Glomerular endothelial cell (primary cell): ENCODE measurements at places on chromosomes 2 and 18.
A peak's percentile ranks its signal among the peaks of the same experiment; 100 is the strongest.

- no peak for DNase-seq
These were observed 9.6 kb downstream of the ICA1L start for GRCh38 chr2:202861987-202862386.

GRCh38 chr2:137938204-137938603 lies 26.1 kb upstream of the HNMT start:
- no peak for DNase-seq

DNA sequence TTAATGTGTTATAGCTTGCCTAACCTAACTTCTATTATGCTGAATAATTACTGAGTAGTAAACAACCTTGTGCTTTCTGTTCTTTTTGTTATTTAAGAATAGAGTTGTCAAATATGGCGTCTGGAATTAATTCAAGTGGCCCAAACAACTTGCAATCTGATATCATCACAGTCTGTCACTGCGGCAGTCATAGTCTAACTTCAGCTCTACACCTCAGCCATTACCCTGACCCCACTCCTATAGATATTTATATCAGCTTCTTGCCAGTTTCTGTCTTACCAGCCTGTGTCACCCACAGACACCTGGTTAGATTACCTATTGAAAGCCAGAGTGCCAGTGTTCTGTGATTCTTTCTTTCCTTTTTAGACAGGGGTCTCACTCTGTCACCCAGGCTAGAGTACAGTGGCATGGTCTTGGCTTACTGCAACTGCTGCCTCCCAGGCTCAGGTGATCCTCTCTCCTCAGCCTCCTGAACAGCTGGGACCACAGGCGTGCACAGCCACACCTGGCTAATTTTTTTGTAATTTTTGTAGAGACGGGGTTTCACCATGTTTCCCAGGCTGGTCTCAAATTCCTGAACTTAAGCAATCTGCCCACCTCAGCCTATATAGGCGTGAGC lies 14.1 kb upstream of the KLHL41 start:
- DNase-seq: no peak

DNA sequence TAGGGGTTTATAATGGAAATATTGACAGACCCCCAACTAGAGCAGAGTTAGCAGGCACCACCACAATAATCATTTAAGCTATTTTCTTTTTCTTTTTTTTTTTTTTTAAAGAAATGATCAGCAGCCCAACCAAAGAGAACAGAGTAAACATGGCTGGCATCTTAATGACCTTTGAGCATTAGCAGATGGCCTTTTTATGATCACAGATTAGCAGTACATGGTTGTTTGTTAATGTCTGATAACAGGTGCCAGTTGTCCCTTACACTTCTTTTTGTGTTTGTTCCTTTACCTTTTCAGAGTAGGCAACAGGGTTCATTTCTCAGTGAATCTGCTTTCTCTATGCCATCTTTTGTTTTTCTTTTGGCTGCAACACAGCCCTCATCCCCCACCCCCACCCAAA lies 747.0 kb downstream of the BCL11A start:
- DNase-seq: no peak

DNA sequence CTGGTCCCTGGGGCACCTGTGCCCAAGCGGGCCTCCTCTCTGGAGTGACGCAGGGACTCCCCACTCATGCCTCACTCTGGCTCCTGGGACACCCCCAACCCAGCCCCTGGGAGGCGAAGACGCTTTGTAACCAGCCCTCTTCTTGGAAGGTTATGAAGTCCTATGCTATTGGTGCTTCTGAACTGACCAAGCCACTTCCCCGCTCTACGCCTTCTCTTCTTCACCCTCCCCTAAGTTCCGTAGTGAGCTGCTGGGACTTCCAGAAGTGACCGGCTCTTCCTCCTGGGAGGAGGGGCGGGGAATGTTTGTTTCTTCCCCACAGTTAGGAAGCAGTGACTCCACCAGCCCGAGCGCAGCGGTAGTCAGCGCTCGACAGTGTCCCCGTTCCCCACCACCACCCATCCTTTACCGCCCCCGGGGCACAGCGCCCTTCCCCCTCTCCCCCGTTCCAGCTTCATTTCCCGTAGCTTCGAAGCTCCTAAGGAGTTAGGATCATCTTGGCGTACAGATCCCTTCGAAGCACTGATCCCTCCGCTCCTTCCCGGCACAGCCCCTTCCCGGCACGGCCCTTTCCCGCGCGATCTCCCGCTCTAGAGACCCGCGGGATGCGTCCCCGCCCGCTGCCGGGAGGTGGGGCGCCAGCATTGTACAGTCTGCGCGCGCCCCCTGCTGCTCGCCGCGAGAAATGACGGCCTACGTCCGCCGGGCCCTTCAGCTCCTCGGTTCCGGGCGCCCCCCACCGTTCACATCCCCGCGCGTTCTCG lies 25.3 kb upstream of the NOTO start:
- peak; percentile 29 for DNase-seq

DNA sequence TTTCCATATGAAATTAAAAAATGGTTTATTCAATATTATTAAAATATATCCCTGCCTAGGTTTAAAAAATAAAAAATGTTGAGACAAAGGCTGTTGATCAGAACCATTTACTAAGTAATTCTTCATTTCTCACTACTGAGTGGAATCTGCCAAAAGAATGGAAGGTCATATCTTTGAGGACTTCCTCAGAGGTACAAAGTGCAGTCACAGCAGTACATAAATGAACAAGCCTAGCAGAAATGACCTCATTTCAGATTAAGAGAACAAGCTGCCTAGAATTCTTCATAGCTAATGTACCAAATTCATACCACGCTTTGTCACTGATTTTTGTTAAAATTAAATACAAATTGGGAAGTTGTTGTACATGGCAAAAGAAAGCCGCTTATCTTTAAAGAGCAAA lies 318.9 kb upstream of the TFPI start:
- DNase-seq: no peak

GRCh38 chr18:8979258-8979988 lies 123.1 kb upstream of the NDUFV2 start:
- no peak for DNase-seq

DNA sequence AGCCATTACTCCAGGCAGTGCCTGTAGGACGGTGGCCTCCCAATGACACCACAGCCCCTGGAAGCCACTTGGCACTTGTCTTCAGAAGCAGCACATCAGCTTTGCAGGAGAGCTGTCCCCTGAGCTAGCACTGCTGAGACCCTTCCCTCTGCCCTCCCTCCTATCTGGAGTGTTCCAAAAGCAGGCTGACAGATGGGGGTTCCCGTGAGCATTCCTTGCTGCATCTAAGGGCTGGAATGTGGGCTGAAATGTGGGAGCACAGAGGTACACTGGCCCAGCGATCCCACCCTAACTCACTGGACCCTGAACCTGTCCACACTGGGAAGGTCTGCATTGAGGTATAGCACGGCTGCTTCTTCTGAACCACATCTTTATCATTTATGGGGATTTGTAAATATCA lies 230.1 kb downstream of the ANAPC1 start:
- no peak for DNase-seq

- DNase-seq: no peak
These were observed 156.4 kb upstream of the PXDN start for GRCh38 chr2:1900732-1901131.

DNA sequence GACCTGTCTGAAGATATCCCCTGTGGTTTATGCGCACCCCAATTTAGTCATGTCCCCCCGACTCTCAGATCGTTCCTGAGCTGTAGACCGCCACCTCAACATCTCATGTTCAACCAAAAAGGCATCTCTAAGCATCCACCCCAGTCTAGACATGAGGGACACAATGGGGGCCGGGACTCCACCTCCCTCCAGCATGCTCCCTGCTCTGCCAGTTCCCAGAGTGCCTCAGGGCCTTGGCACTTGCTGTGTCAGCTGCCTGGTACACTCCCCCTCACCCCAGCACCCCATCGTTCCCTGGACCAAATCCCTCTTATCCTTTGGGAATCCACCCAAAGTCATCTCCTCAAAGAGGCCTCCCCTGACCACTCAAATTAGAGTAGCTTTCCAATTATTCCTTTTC lies 22.2 kb downstream of the TNS1 start:
- no peak for DNase-seq

DNA sequence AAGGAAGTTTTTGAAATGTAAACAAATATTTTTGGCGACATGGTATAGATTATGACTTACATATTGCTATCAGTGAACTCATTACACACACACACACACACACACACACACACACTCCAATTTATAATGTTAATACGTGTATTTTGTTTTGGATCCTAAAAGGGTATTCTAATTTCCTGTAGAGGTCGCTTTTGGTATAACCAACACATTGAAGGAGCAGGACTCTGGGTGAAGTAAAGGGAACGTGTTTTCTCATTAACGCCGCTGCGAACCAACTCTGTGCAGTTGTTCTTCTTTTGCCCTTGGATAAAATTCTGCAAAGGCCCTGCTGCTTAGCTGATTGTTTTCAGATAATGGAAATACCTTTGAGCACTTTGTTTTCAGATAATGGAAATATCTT lies 190.4 kb downstream of the PMAIP1 start:
- DNase-seq: no peak

DNA sequence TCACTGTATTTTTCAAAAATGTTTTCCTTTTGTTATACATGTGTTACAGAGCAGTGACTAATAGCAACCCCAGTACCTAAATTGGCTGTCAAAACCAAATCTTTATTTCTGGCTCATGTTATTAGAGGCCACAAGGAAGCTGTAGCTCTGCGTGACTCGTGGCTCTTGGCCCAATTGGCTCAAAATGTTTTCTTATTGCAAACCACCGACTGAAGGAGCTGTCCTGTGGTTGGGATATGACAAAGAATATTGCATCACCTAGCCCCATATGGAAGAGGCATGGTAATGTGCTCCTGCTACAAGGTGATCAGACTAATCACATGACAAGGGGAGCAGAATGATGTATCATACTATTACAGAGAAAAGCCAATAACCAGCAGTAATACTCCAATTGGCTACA lies 1058.5 kb downstream of the CBLN2 start:
- DNase-seq: no peak

- no peak for DNase-seq
These were observed 80.4 kb downstream of the MYO3B start for GRCh38 chr2:170258382-170258781.

DNA sequence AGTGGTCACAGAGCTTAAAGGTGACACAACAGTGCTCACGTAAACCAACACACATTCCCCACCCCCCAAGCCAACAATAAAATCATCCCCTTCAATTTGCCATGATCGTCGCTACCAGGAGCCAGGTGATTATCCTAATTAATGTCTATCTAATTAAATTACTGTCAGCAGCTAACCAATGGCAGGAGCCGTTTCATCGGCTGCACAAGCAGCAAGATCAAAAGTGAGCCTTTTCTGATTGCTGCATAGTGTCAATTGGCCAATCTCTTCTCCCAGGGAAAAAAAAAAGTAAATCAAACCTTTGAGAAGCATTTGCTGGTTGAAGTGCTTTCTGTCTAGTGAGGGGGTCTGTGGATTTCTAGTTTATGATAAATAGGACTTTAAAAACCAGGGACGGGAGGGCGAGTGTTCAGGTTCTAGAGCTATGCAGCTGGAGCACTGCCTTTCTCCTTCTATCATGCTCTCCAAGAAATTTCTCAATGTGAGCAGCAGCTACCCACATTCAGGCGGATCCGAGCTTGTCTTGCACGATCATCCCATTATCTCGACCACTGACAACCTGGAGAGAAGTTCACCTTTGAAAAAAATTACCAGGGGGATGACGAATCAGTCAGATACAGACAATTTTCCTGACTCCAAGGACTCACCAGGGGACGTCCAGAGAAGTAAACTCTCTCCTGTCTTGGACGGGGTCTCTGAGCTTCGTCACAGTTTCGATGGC lies at the start of gene TBR1:
TBR1 (plus strand) TSS at position 311 of the 721 bp plus-strand sequence; CDS start at position 425, 114 bp downstream.
- DNase-seq: no peak

DNA sequence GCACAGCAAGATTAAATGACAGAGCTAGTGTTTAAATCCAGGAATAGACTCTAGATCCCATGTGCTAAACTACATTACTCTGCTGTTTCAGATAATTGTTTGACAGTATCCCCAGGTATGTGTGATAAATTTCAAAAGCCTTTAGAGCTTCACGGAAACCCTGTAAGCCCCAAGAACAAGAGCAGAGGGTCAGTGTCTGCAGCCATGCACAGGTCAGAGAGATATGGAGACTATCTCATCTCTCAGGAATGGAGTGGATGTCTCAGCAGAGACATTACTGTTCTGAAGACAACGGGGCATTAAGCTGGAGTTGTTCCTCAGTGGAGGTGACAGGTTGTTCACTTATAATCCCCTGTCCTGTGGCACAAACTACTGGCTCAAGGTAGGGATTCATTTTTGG lies 139.1 kb upstream of the FOSL2 start:
- DNase-seq: no peak
